ELR (cell line): ENCODE measurements at places on chromosomes 11 and 22.

GRCh38 chr11:46710821-46711269, 8.2 kb upstream of the F2 start:
- peak; percentile 81 for DNase-seq

- peak; percentile 52 for DNase-seq
These were observed 200.2 kb upstream of the SORL1-AS1 start for GRCh38 chr11:121652971-121653370.

DNA sequence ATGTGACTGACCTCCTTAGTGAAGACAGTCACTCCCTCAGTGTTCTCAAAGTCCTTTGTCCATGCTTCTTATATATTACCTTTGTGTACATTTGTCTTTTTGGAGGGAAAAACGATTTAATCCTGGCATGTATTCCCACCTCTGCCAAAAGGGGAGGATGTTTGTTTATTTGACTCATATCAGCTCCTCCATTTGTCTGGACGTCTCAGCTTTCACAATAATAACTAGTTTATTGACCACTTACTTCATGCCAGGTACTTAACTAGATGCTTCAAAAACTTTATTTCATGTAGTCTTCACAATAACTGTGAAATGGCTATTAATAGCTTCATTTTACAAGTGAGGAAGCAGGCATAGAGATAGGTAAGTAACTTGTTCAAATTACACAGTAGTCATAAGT, 5.3 kb downstream of the TBCEL start:
- DNase-seq: no peak

DNA sequence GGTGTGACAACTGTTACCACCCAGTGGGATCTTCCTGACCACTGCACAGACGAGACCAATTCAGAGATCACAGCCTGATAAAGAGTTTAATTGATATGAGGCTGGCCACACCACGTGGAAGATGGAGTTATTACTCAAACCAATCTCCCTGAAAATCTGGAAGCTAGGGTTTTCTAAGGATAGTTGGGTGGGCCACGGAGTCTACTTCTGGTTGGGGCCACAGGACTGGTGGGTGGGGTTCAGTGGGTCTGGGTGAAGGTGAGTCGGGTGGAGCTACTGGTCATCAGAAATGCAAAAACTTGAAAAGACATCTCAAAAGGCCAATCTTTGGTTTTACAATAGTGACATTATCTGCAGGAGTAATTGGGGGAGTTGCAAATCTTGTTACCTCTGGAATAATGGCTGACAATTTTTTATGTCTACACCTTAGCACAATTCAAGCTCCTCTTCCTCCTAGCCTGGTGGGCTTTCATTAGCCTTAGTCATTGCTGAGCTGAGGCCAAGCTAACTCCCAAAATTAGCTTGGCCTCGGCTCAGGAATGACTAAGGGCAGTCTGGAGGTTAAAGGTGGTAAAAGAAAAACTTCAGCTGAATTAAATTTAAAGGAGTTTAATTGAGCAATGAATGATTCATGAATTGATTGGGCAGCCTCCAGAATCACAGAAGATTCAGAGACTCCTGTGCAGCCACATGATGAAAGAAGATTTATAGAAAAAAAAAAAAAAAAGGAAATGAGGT, 13.1 kb downstream of the C11orf96 start:
- DNase-seq: no peak

- DNase-seq: peak; percentile 40
These were observed 41.4 kb upstream of the TTLL12 start for GRCh38 chr22:43228330-43228729.

DNA sequence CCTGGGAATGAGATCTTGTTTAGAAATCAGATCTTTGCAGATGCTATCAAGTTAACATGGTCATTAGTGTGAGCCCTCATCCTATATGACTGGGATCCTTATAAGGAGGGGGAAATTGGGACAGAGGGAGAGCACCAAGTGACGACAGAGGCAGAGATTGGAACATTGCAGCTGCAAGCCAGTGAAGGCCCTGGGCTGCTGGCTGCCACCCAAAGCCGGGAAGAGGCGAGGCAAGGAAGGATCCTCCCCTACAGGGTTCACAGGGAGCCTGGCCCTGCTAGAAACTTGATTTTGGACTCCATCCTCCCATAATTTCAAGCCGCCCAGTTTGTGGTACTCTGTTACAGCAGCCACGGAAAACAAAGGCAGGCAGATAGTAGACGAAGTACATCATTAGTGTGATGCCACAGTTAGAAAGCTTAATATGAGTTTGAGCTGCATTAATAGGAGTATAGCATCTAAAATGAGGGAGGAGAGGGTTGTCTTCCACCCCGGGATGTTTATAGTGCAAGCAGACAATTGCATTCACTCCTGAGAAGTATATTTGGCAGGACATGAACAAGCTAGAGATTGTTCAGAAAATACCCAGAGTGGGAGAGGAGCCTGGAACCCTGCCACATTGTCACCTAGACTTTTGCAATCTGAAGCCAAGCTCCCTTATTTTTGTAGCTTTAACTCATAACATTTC, 56.8 kb upstream of the CLMP start:
- no peak for DNase-seq

- DNase-seq: peak; percentile 60
These were observed 19.1 kb downstream of the ARHGEF17 start for GRCh38 chr11:73326929-73327811.

- DNase-seq: no peak
These were observed 36.1 kb upstream of the HTATIP2 start for GRCh38 chr11:20327377-20327935.

GRCh38 chr11:76445121-76446084, 585 bp downstream of the EMSY start:
- DNase-seq: peak; percentile 93

DNA sequence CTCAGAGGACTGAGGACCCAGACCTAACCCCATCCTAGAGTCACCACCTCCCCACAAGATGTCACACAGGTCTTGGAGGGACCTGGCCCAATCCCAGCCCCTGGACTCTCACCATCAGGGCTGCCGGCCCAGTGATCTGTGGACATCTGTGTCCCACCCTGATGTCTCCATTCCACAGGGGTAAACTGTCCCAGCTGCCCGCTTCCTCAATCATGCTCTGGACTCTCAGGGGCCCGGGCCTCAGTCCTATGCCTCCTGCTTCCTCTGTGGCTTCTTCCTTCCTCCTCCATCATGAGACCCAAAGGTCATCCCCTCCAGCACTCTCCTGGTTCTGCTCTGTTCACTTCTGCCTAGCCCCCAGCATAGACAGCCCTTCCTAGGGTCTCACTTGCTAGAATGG, 32.2 kb downstream of the ARAP1 start:
- no peak for DNase-seq

GRCh38 chr11:101914738-101915426, at the start of gene CEP126:
TSS of gene CEP126 (plus strand) at chr11:101915010. CDS start at chr11:101915285, 275 bp downstream.
- DNase-seq: peak; percentile 95

DNA sequence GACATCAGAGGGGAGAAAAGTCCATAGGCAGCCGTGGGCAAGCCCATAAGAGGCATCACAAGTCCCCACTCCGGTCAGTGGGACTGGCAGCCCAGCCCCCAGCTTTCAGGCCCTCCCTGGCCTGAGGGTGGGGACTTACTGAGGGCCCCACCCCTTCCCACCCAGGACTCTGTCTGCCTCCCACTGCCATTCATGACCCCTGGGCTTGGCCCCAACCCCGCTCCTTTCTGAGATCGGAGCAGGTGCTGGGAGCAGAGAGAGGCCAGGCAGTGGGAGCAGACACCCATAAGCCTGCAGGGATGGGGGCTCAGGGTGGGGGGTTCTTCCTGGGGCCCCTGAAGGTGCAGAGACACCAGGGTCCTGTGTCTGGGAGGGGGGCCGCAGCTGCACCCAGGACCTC, 5.1 kb downstream of the UPK2 start:
- no peak for DNase-seq
